ENCODE measurements at places on chromosomes 7 and 10.
A peak's percentile ranks its signal among the peaks of the same experiment; 100 is the strongest.

GRCh38 chr10:75029857-75030256, 81.6 kb upstream of the SAMD8 start:
- peak; percentile 62 for DNase-seq

GRCh38 chr10:112304267-112304859, 21.2 kb downstream of the TECTB start:
- no peak for DNase-seq

DNA sequence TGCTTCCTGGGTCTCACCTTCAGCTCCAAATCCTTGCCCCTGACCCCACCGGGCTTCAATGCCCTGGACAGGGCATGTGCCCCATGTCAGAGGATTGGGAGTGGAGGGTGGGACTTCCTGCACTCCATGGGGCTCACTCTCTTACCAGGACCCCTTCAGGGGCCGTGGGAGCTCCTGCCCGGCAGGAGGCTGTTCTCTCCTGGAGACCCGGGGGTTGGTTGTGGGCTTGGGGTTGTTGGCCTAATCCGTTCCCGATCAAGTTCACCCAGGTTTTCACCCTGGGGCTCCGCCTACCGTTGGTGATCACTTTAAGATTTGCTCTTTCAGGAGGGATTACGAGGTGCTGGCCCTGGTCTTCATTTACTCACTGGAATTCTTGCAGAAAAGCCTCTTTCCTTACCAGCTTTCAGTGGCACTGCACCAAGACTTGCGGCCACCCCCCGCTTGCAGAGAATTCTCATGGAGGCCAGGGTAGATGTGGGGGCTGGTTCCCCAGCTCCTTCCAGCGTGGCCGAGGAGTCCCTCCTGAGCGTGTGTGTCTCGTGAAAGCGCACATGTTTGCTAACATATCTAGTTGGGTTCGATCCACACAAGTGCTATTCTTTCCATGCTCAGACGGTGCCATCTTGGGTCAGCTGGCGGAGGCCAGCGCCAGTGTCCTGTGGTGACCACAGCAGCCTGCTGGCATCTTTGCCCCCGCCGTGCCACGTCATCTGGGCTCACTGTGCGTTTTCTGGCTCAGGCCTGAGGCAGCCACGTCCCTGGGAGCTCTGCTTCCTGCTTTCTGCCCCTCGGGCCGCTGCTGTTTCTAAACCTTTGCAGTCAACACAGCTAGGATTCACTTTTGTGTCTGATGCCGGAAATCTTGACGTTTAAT, 15.6 kb downstream of the PWWP2B start:
- DNase-seq: no peak

GRCh38 chr7:28410628-28411531, 1.4 kb upstream of the CREB5 start:
- DNase-seq: peak; percentile 77

- DNase-seq: no peak
Measured at GRCh38 chr10:53013201-53013810, 240.7 kb upstream of the MBL2 start.

DNA sequence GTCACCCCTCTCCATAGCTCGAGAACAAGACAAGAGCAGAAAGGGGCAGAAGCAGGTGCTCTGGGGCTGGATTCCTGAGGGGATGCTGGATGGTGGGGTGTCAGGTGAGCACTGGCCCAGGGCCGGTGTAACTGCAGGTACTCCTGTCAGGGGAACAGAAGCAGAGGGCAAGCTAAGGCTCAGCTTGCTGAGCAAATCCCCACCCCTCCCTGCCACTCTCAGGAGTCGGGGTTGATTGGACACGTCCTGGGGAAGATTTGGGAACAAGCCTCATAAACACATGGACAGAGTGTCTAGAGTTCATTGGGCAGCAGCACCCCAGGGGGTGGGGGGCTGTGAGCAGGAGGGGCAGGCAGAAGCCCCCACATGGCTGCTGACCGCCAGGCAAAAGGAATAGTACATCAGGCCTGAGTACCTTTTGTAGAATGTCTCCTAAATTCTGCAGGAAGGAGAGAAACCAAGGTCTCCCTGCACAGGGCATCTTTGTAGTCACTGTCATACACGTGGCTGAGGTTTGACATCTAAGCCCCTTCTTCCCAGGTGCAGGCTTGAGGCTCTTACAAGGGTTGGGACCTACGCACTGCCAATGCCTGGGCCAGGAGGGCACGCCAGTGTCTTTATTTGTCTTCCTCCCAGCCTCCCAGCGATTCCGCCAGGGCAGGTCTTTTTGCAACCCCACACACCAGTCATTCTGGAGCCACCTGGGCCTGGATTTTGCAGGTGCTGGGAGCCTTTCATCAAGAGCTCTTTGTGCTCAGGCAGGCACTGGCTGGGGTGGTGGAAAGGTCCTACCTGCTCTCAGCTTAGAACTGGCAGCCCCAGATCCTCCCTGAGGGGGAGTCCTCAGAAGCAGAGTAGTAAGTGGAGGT, 2.8 kb downstream of the CALML3 start:
- no peak for DNase-seq

- DNase-seq: peak; percentile 79
Measured at GRCh38 chr10:124992462-124993344, 50.8 kb downstream of the ZRANB1 start.

DNA sequence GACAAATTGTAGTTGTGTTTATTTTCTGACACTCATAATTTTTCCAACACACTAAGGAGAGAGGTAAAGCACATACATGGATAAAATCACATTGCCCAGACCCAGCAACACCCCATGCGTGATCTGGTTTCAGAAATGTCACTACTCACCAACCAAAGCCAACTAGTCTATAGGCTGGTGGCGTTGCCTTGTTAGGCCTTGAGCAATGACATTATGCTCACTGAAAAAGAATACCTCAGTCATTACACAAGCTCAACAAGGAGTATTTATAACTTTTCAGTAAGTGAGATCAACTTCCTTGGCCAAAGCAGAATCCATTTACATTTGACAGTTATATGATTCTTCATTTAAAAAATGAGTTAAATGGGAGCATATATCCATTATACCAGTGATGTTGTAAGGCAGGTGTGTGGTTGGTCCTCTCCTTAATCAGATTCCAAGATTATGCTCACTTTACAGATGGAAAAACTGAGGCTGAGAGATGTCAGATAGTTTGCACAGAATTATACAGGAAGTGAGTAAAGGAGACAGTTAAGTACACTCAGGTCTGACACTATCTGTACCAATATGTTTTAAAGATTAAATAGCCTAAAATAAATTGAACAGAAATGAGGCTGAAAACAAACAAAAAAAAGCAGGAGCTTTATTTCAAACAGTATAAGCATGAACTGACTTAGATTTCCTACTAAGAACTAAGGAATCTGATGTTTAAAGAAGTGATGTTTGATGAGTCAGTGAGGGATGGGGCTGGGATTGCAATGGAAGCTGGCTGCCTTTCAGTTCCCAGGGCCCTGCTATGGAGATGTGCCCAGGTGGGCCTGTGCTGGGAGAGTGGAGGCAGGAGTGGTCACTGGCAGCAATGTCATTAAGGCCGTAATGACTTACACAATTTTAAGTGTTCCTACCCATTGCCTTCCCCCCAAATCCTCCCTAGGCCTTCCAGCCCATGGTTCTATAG, 118.3 kb downstream of the RAPGEF5 start:
- DNase-seq: no peak

- DNase-seq: no peak
Measured at GRCh38 chr10:97574374-97575126, 2.0 kb downstream of the ANKRD2 start.

GRCh38 chr7:18583305-18583704, 87.8 kb downstream of the HDAC9 start:
- no peak for DNase-seq

DNA sequence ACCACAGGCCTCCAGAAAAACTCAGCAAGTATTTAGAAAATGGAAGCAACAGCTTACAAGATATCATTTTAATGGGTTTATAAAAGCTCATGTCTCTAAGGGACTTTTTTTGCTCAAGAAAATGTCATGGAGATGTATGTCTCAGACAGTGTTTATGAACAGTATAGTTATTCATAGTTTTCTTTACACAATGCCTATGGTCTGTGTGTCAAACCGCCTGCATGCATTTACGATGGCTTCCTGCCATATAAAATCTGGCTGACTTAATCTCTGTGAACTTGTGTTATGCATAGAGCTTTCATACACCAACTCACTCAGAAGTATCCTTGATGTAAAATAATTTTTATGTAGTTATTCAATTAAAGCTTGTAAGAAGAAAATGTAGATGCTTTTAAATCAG, 1314.2 kb upstream of the LRRTM3 start:
- no peak for DNase-seq
